ENCODE measurements at places on chromosomes 2 and 18.

DNA sequence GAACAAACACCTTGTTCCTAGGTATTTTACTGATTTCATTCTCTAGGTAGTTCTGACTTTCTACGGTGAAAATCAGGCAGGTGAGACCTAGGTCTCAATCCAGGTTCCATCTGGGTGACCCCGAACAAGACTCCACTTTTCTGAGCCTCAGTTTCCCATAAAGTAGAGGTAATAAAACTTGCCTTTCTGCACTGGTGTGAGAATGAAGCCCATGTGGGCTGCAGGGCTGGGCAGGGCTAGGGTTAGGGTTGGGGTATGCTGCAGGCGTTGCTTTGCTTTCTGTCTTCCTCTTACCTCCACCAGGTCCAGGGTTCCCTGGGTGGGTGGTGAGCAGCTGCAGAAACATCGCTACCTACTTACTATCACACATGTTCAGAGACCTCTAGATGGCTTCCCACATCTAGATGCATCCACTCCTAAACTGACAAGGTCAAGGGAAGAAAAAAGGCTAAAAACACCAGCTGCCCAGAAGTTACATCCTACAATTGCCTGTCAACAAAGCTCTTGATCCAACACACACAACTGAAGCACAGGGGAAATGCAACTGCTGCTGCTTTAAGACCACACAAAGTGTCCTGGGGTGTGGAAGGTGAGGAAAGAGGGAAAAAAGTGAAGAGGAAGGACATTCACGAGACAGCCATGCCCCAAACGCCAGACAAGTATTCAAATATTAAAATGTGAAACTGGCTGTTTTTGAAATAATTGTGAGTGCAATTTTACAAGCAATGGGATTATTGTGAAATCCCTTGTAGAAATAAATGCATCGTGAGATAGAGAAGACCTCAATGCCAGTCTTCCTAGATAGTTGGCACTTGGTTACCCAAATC, 23.5 kb downstream of the MBP start:
- DNase-seq = no peak

DNA sequence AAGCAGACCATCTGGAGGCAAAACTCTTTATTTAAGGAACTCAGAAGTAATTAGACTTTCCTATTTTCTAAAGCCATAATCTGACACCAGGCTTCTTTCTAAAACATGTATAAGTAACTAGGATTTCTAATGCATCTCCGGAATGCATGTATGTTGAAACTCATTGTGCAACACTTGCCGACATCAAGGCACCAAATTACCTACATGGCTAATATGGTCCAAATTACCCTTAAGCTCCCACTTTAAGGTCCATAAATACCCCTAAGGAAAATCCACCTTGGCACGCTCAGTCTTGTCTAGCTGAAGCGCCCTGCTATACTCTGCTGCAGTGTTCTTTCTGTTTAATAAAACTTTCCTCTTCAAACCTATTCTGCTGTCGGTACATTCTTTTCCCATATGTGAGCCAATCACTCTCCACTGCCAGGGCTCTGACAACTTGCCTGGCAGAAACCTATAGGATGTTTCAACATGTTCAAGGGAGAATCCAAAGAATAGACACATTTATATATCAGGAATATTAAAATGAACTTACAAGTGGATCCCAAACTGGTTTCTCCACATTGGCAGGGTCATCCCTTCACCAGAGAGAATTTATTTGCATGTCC, 171.9 kb downstream of the GALNT1 start:
- DNase-seq = no peak

DNA sequence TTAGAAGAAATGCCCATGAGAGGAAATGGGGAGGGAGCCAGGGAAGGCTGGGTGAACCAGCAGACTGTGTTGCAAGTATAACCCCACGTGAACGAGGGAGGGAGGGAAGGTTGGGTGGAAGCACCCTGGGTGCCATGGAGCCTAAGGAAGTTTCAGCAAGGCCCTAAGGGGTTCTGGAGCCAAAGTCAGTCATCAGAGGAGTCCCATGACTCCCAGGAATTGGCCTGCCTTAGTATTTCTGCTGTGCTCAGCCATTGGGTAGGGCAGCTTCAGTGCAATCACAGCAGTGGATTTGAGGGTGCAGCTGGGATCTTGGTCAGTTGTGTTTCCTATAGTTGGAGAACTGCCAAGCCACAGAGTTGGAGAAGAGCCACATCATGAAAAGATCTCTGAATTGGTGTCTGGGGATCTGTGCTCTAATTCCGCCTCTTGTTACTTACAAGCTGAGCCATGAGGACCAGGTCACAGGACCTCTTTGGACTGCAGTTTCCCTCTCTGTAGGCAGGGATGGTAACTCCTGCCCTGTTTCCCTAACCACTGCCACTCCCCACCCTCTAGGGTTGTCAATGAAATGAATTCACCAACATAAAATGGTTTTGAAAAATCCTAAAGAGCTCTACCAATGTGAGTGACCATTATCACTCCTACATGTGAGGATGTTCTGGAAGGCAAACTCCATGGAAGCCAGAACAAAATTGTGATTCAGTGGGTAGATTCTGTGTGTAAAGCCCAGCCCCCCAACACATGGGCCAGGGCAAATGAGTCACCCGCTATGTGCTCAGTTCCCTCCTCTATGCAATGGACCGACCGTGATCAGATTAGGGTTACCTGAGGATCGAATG, 108.9 kb downstream of the CLIP4 start:
- no peak for DNase-seq

DNA sequence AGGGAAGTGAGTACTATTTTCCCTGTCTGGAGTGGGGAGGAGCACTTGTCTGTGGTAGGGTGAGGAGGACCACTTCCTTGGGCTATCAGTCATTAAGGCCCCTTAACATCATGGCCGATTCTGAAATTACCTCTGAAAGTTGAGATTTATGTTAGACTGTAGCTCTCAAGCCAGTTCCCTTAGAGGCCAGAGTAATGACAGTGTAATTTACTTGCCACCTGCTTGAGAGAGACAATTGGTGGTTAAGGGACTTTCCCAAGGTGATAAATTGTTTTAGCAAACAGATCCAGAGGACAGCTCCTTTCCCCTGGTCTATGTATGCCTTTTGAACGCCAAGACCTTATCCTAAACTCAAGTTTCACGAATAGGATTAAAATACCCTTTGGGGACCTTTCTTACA, 56.1 kb downstream of the NEDD4L start:
- no peak for DNase-seq

GRCh38 chr18:31325051-31325450, 7.1 kb downstream of the DSG1 start:
- DNase-seq = no peak

DNA sequence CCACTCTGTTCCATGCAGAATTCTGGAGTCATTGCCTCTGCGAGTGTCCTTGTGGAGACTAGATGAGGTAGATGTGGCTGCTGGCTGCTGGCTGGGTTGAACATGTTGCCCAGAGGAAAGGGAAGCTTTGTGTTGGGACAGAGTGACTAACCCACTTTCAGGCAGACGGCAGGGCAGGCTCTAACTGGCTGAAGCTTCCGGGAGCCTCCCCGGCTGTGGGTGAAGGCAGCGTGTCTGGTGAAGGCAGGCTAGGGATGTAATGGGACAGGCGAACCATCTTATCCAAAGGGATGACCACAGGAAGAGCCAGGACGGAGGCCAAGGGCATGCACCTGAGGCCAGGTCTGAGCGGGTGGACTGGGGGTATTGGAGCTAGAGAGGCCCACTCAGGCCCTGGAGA, 16.0 kb downstream of the ASPRV1 start:
- DNase-seq = no peak

DNA sequence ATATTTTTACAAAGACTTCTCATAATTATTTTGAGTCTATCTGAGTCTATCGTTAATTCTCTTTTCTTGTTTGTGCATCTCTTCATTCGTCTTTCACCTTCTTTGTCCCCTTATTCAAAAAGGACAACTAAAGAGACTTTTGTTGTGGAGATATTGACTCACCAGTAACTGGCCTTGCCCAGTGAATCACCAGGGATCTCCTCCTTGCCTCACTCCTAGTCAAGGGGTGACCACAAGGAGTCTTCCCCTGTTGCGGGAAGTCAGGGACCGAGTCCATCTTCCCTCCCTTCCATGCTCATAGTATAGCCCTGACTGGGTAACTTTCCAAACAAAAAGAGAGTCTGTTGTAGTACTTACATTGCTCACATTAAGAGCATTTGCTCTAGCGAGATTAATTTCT, 158.9 kb downstream of the NEB start:
- DNase-seq = no peak

- DNase-seq = no peak
Measured at GRCh38 chr2:126934809-126935208, 36.1 kb downstream of the TEX51 start.

All from stimulated activated CD4-positive, alpha-beta T cell treated with anti-CD3 and anti-CD28 coated beads, TNF-alpha, amount 100 ng/mL, for 4 hours (primary cell).